ENCODE measurements at places on chromosomes 7 and 10.

DNA sequence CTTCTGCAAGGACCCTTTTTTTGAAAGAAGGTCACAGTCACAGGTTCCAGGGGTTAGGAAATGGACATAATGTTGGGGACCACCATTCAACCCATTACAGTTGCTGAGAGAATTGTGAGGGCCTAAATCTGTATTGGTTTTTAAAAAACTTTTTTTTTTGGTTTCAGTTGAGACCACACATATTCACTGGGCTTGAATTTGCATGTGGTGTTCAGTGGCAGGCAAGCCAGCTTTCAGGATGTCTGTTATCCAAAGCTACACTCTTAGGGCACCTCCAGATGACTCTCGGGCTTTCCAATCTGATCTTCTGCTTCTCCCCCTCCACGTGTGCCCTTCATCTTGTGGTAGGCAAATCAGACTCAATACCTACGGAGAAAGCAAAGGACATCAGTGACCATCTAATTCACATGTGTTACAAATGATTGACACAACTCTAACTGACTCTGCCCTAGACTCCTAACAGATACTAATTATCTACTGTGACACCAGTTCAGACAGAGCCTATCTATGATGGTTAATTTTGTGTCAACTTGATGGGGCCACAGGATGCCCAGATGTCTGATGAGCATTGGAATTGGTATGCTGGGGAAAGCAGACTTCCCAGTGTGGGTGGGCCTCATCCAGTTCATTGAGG lies 93.3 kb upstream of the ELMO1 start:
- DNase-seq, result no peak

GRCh38 chr7:21946222-21946709 lies 567 bp upstream of the CDCA7L start:
- DNase-seq, result no peak

- peak; percentile 45 for DNase-seq
Measured at GRCh38 chr10:74898201-74898976, 72.0 kb downstream of the KAT6B start.

DNA sequence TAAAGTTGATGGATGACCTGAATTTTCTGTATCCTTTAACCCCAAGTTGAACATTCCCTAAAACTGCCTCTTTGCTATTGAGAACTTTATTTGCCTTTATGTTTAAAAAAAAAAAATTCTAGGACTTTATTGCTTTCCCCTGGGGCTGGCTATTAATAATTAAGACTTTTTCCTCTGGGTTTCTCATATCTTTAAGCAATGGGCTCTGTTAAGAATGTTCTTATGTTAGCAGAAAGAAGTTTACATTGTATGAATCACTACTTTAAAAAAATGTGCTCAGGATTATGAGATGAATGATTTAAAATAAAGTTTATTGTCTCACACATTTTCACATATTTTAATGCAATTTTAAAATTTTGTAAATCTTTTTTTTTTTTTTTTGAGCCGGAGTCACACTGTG lies 19.5 kb downstream of the TAX1BP1 start:
- DNase-seq, result no peak

- DNase-seq, result no peak
Measured at GRCh38 chr10:86708783-86709380, 40.6 kb downstream of the LDB3 start.

- DNase-seq, result no peak
Measured at GRCh38 chr7:74475987-74476350, 22.3 kb downstream of the GTF2IRD1 start.

DNA sequence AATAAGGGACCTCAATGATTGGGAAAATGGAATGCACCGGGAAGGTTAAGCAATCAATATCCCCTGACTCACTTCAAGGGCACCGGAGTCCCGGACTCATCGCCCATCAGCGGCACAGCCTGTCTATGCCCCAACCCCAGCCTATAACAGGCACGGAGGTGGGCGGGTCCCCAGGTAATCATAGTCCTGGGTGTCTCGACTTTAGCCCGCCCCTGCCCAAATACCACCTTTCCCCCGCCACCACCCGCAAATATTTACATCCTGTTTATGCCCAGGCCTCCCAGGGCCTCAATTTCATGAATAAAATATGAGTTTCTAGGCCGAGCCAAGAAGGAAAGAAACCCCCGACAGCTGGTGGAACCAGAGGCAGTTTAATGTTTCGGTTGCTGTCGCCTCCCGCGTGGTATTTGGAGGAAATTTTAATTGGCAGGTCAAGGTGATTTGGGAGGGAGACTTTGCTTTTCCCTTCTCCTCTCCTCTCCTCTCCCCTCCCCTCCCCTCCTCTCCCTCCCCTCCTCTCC lies 15.6 kb upstream of the RFC2 start:
- peak; percentile 83 for DNase-seq

- no peak for DNase-seq
Measured at GRCh38 chr10:124674768-124675222, 69.4 kb downstream of the FAM53B start.

GRCh38 chr7:44431091-44431608 lies 59.3 kb downstream of the NUDCD3 start:
- peak; percentile 41 for DNase-seq

DNA sequence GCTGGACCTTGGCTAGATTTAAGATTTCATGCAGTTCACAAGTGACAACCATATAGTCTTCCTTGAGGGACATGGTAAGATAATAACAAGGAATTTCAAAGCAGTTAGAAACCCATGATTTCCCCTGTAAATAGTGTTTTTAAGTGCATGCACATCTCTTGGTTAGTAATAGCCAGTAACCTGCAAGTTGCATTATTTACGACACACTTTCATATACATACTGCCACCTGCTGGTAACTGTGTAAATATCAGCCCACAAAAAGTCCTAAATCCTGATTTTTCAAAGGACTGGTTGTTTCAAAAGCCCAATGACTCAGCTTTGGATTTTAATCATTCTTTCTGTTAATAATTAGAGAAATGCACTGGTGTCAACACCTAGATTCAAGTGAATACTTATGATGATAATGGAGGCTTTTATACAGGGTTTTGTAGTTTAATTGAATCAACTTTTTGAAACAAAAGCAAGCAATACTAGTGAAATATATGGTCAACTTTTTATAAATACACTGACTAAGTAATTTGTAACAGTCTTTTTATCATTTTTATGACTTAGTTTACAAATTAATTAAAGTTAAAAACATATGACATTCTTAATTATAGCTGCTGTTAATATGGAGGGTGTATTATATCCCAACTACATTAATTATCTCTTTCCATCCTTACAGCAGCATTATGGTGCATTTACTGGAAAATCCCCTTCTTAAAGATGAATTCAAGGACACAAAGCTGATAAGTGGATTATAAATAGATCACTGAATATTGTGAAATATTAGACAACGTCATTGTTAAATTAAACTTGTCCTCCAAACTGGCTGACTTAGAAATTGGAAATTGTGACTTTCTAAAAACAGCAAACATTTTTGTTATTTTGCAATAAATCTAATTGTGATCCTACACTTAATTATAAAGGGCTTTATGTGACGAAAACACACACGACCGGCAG lies 367.7 kb upstream of the SEMA3D start:
- peak; percentile 91 for DNase-seq

DNA sequence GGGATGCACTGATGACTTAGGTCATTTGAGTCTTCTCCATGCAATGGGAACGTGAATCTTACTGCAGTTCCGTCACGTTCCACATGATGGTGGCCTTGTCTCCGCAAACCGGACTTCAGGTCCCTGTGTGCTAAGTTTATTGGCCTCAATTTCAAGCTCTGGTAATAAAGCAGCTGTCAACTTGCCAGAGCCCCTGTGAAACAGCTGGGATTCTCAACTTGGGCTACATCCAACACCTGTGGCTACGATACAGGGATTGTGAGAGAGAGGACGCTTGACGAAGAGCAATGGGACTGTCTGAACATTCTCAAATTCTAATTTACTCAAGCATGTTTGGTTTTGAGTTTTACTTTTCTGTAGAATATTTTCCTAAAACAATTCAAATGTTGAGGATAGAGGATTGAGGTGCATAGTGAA lies 174.2 kb downstream of the PTN start:
- DNase-seq, result peak; percentile 69

DNA sequence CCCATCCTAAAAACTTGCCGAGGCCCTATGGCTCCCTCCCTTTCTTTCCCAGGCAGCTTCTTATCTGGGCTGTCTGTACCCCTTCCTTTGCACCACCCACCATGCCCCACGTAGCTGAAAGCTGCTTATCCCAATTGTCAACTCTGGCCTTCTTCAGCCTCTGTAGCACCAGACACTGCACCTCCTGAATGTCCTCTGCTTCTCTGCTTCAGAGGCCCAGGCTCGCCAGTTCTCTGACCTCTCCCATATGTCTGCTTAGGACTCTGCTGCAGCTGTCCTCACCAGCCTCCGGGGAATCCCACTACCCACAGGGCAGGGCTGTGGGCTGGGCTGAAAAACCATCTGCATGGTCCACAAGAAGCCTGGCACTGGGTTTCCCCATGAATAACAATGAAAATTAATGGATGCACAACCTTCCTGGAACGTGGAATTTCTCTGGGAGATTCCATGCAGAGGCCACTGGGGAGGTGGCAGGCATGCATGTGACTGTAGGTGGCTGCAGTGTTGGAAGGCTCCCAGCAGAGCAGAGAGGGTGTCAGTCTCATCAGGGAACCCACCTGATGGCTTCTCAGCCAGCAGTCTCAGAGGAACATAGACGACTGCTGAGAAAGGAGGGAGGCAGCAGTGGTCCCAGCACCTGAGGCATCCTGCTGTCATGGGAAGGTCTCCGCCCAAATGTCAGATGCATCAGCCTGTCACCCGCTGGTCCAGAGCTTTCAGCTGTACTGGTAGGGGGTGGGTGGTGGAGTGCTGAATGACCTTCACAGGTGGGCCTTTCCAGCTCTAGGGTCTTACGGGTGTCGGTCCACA lies 16.8 kb upstream of the SH2D4B start:
- DNase-seq, result peak; percentile 39

DNA sequence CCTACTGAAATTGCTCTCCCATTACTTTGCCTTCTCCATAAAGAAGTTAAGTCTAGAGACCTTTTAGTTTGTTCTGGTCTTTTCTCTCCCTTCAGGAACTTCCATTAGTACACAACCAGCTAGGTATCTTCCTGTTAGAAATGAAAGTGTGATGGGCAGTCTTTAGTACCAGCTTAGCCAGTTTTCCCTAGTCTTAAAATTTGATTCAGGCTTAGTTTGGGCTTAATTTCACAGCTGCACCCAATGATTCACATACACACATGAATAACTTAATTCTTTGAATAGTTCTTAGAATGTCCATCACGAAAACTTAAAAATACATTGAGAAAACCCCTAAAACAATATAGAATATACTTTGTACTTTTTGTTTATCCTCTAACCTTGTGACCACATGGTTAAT lies 2.4 kb upstream of the PPP1R9A start:
- no peak for DNase-seq

- DNase-seq, result no peak
Measured at GRCh38 chr10:21751341-21752310, 217.6 kb downstream of the MLLT10 start.

DNA sequence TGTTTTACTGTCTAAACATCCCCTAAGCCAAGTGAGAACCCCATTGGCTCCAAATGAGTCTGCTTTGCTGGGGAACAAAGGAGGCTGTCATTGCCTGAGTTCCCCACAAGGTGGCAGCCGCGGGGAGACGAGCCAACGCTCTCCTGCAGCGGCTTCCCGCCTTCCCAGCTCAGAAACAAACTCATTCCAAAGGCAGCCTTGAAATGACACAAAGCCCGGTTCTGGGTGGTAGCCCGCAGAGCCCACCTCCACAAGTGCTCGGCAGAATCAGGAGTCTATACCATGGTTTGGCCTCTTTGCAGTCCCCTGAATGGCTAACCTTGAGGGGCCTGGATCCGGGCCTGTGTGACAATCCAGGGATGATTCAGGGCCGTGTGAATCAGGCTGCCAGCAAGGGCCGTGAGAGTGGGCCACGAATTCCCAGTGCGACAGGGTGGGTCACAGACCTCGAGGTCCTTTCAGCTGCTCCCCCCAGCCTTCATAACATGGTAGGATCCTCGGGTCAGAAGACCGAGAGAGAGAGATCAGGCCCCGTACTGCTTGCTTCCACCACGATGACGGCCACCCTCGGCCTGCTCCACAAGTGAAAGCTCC lies 79.7 kb downstream of the DLG5 start:
- peak; percentile 66 for DNase-seq
